ENCODE measurements at places on chromosomes 5 and 9.

DNA sequence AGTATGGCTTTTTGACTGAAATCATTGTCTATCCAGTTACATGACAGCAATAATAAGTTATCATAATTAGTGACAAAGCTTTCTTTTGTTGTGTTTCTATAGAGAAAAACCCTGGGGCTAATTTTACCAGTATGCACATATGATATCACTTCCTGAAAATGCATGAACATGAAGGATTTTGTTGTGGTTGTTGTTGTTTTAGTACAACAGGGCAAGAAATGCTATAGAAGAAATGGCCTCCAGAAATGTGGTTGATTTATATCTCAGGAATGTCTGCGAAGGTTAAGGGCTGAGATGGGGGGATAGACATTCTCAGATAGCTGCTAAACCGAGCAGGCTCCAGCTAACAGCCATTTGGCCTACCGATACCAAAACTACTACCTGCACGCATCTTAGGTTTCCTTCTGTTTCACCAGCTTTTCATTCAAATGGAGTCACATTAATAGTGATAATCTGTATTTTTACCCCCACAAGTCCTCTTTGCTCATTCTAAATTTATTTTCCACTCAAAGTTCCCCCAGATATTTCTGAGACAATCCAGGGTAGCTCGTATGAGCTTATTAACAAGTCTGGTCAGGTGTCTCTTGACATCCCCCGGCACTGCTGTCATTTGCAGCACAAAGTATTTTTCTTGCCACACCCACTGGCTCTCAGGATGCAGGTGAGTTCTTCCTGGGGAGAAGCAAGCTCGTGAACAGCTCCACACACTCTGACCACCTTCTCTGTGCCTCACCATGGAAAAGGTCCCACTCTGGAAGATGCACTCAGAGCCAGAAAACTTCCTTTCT lies 232.4 kb upstream of the GAS1 start:
- H3K4me3 ChIP-seq: no peak overlapping the region
- no peaks in the 10 kb centered on the region for H3K4me1 ChIP-seq
- H3K27me3 ChIP-seq: no peaks in the 10 kb centered on the region

DNA sequence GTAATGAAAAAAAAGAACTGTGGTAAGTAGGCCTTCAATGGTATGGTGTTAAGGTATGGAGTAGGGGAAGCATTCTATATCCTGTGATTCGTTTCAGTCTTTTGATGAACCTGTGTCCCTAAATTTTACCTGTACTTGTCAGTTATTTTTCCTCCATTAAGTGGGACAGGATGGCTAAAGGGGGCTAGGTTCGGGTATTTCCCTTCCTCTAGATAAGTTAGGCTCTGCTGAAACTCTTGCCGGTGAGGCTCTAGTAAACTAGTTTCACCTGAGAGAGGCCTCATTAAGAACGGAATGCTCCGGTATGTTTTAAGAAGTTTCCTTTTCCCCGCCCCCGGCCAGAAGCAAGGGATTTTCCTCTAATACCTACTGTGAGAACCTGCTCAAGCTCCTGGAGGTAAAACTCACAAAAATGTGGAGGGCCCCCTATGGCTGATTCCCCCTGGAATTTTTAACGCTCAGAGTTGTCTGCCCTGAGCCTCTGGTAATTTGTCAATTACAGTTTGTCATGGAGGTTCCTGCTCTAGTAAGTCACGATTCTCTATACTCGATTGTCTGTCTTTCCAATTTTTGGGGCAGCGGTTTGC lies 87.7 kb downstream of the MACIR start:
- H3K36me3 ChIP-seq: no peaks in the 10 kb centered on the region
- no peak overlapping the region for H3K27ac ChIP-seq
- no peaks in the 10 kb centered on the region for H3K27me3 ChIP-seq

- no peak overlapping the region for H3K27ac ChIP-seq
- no peaks in the 10 kb centered on the region for H3K4me1 ChIP-seq
- H3K27me3 ChIP-seq: peaks cover 5% of the 10 kb centered on the region
- H3K4me3 ChIP-seq: no peak overlapping the region
- no peak for DNase-seq
- no peaks in the 10 kb centered on the region for H3K36me3 ChIP-seq
Observed at GRCh38 chr5:2204366-2205184, 321.9 kb upstream of the IRX4 start.

GRCh38 chr5:17267106-17267505 lies 49.7 kb downstream of the BASP1 start:
- H3K4me1 ChIP-seq: no peaks in the 10 kb centered on the region
- no peak overlapping the region for H3K4me3 ChIP-seq
- no peaks in the 10 kb centered on the region for H3K36me3 ChIP-seq
- no peak for DNase-seq
- H3K27me3 ChIP-seq: no peaks in the 10 kb centered on the region
- no peak overlapping the region for H3K27ac ChIP-seq

DNA sequence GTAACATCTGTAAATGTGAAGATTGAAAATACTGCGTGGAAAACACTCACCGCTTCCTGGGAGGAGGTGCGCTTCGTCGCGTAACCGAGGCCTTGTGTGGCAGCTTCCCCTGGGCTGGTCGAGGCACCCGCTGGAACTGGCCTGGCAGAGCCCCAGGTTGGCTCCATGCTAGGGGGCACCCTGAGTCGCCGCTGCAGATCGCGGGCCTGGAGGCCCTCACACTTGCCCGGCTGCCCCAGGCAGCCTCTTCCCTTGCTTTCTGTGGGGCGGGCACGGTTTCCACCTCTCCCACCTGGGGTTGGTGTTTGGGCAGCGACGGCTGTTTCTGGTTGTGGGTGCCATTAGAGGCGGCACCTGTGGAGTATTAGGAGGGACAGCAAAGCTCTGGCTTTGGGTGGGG lies 852 bp downstream of the ZNF354C start:
- DNase-seq: no peak
- no peaks in the 10 kb centered on the region for H3K36me3 ChIP-seq
- H3K27ac ChIP-seq: no peak overlapping the region
- peak overlapping the region; percentile 68 for H3K4me3 ChIP-seq
- peaks cover 5% of the 10 kb centered on the region for H3K4me1 ChIP-seq

- no peaks in the 10 kb centered on the region for H3K27me3 ChIP-seq
- no peak overlapping the region for H3K27ac ChIP-seq
- peak; percentile 77 for DNase-seq
- H3K36me3 ChIP-seq: no peaks in the 10 kb centered on the region
- no peak overlapping the region for H3K4me3 ChIP-seq
Observed at GRCh38 chr5:116947691-116948528, 373.3 kb upstream of the SEMA6A start.

DNA sequence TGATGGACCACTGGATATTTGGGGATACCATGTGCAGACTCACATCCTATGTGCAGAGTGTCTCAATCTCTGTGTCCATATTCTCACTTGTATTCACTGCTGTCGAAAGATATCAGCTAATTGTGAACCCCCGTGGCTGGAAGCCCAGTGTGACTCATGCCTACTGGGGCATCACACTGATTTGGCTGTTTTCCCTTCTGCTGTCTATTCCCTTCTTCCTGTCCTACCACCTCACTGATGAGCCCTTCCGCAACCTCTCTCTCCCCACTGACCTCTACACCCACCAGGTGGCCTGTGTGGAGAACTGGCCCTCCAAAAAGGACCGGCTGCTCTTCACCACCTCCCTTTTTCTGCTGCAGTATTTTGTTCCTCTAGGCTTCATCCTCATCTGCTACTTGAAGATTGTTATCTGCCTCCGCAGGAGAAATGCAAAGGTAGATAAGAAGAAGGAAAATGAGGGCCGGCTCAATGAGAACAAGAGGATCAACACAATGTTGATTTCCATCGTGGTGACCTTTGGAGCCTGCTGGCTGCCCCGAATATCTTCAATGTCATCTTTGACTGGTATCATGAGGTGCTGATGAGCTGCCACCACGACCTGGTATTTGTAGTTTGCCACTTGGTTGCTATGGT lies 54.5 kb upstream of the HNRNPA0 start:
- no peak for DNase-seq
- H3K27me3 ChIP-seq: no peaks in the 10 kb centered on the region
- H3K4me3 ChIP-seq: no peak overlapping the region

DNA sequence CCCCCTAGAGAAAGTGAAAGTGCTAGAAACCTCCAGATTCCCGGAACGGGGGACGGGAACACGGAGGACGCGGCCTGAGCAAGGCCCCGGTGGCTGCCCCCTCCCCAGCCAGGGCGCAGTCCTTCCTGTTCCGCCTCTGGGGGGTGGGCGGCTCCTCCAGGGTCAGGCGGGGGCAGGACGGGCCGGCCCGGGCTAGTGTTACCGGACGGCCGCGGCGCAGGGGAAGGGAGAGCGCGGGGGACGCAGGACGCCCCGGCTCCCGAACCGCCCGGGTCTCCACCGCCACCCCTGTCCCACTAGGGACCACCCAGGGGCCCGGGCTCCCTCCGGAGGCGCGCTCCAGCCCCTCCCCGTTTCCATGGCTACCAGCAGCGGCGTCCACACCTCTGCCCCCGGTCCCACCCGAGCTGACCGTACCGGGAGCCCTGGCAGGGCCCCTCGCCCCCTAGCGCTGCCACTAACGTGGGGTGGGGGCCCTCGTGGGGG lies 579 bp downstream of the SLC12A7 start:
- H3K27me3 ChIP-seq: no peaks in the 10 kb centered on the region
- peak overlapping the region; percentile 84 for H3K4me3 ChIP-seq
- peak overlapping the region; percentile 94 for H3K27ac ChIP-seq
- H3K36me3 ChIP-seq: no peaks in the 10 kb centered on the region

GRCh38 chr5:95786821-95787418 lies 35.6 kb downstream of the GLRX start:
- DNase-seq: no peak
- H3K27ac ChIP-seq: no peak overlapping the region
- H3K27me3 ChIP-seq: no peaks in the 10 kb centered on the region
- H3K4me1 ChIP-seq: no peaks in the 10 kb centered on the region

GRCh38 chr9:104094534-104095015 lies 466 bp downstream of the SMC2 start:
- peaks cover 24% of the 10 kb centered on the region for H3K4me1 ChIP-seq
- peak overlapping the region; percentile 70 for H3K4me3 ChIP-seq
- no peak for DNase-seq
- H3K36me3 ChIP-seq: no peaks in the 10 kb centered on the region
- H3K27me3 ChIP-seq: no peaks in the 10 kb centered on the region
- H3K27ac ChIP-seq: peak overlapping the region; percentile 92
